Uterus (tissue), 4 donors: ENCODE measurements at places on chromosomes 6 and 20.

- no peak for DNase-seq
These were observed 14.9 kb downstream of the TOMM34 start for GRCh38 chr20:44945261-44945660.

DNA sequence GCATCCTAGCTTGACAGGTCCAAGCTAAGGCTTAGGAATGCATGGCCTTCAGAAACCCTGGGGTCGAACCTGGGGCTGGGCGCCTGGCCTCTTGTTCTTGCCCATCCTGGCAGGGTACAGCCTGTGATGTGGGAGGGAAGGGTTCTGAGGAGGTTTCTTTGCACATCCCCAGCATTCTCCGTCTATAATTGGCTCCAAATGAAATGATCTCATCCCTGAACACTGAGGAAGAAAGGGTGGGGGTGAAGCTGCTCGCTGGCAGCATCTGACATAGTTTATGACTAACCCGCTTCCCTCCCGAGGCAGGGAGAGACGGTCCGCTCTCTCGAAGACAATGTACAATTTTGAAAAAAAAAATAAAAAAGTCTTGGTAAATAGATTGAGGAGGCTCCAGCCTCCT, 67.1 kb upstream of the ZNFX1 start:
- DNase-seq = peak; percentile 76

- DNase-seq = no peak
These were observed 64.4 kb downstream of the TULP4 start for GRCh38 chr6:158376631-158377081.

GRCh38 chr6:3990692-3991491, 88.0 kb downstream of the FAM217A start:
- DNase-seq = peak; percentile 88

GRCh38 chr6:143023695-143024094, 37.0 kb upstream of the AIG1 start:
- no peak for DNase-seq

GRCh38 chr6:87054143-87054833, 40.6 kb downstream of the CGA start:
- DNase-seq = no peak

- no peak for DNase-seq
These were observed 32.1 kb downstream of the SNAI1 start for GRCh38 chr20:50014570-50015562.

- no peak for DNase-seq
These were observed 655.0 kb upstream of the HS3ST5 start for GRCh38 chr6:114997813-114998292.

GRCh38 chr20:35601990-35602389, 13.6 kb upstream of the SPAG4 start:
- DNase-seq = no peak

DNA sequence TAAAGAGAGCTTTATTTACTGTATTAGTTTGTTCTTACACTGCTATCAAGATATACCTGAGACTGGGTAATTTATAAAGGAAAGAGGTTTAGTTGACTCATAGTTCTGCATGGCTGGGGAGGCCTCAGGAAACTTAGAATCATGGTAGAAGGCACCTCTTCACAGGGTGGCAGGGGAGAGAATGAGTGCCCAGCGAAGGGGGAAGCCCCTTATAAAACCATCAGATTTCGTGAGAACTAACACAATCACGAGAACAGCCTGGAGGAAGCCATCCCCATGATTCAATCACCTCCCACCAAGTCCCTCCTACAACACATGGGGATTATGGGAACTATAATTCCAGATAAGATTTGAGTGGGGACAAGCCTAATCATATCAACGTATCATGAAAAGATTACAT, 27.2 kb downstream of the ARID1B start:
- DNase-seq = no peak

- DNase-seq = no peak
These were observed 34.8 kb upstream of the NUP153 start for GRCh38 chr6:17741507-17741906.

- no peak for DNase-seq
These were observed 56.4 kb downstream of the TRDN start for GRCh38 chr6:123580331-123580730.

DNA sequence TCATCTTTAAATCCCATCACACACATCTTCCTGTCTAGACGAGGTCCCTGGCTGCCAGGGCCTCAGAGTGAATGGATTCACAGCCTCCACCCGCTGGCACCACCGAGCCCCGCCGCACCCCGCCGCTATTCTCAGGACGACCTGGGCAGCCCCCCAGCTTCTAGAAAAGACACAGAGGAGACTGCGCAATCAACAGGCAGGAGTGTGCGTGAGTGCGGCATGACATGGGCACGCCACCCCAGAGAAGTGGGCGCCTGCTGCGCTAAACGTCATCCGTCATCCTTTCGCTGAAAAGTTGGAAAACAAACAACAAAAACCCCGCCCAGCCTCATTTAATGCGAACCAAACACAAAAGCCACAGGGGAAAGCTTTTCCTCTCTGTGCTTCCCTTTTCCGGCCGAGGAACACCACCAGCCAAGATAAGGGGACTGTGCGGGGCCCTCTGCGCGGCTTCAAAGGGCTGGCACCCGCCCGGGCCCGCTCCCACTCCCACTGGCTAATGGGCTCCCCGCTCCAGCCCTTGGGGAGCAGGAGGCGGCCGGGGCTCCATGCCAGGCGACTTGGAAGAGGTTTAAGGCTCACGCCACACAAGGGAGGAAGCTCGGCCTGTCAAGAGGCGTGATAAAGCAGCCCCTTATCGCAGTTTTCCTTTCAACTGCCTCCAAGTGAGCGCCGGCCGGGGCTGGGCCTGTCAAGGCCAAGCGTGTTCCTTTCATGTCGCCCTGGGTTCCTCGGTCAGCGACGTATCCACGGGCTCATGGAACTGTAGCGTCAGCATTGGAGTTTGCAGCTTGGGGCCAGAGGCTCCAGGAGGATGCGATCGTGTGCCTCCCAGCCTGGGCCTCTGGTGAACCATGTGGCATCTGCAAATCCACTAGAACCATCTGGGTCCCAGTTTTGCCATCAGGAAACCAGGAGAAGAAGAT, 50.1 kb downstream of the NFATC2 start:
- peak; percentile 84 for DNase-seq
